NCI-H2227 treated with DMSO at 0.1 percent for 48 hours (cell line): ENCODE measurements at places on chromosomes 7 and 10.

DNA sequence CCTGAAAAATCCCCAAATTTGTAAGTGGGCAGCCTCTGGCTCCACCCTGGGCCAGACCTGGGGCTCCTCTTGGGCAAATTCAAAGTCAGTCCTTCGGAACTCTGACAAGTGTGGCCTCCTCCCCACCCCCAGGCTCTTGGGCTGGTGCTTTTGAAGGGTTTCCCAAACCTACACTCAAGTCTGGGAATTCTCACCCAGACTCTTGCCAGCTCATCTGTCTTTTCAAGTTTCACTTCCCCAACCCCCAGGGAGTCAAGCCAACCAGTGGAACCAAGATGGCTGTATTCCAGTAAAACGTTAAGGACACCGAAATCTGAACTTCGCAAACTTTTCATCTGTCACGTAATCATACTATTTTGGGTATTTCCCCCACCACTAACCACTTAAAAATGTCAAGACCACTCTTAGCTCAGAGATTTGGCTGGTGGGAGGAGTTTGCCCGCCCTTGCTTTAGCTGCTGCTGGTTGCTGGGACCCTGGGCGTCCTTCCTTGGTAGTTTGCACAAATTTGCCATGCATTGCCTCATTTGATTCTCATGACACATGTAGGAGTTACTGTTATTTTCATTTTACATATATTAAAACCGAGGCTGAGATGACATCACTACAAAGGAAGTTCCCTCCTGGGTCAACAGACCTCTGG, 1.7 kb upstream of the MYO1G start:
- no peak for DNase-seq

DNA sequence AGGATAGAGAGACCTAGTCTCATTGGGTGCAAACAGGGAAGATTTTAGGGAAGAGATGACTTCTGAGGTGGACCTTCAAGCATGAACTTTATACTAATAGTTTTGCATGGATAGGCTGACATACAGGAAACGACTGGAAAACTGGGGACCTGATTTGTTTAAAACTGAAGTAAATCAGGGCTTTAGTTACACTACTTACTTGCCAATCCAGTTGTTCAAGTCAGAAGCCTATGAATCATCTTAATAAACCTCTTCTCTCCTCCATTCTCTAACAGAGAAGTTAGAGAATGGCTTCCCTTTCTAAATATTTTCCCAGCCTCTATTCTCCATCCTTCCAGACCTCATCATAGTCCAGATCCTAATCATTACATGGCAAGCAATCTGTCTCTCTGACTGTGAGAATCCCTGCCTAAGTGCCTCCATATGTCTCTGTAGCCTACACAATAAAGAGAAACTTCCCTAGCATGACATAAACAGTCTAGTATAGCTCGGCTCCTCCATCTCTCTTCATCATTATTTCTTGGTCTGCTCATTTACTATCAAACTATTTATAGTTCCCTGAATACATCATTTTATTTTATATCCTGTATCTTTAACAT, 55.8 kb downstream of the PRKG1 start:
- no peak for DNase-seq

- DNase-seq = no peak
These were observed 129.2 kb downstream of the SORBS1 start for GRCh38 chr10:95431900-95432342.

DNA sequence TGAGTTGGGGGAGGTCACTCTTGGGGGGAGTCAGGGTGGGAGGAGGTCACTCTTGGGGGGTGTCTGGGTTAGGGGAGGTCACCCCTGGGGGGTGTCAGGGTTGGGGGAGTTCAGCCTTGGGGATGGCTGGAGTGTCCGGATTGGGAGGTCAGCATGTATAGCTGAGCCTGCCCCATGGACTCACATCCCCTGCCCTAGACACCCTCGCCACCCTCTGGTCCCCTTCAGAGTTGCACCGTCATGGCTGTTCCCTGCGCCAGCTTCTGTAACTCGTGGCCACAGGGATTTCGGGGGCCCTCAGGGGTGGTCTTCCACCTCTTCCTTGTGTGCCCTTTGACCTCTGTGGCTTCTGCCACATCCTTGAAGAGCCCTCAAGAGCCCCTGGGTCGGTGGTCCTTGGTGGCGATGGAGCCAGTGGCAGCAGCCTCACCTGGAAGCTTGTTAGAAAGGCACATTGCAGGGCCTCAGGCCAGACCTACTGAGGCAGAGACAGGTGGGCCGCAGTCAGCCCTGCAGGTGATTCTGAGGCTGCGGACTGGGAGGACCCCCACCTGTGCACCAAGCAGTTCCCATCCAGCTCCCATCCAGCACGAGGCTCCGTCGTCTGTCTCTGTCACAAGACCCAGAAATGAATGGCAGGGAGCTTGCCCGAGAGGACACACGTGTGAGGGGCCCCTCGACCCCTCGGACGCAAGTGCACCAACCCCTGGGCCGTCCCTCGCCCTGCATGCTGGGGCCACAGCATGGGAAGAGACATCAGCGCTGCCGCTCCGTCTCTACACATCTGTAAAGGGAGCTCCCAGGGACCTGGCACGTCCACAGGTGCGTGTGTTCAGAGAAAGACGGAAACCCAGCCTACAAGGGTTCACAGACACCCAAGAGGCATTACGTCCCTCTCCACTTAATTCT, 44.7 kb upstream of the SUN1 start:
- DNase-seq = no peak
